ENCODE measurements at places on chromosomes 13 and 19. TPM values are rescaled to one million over a fixed set of nuclear protein-coding genes. Genes with fewer than 3 reads are reported as not detected.

DNA sequence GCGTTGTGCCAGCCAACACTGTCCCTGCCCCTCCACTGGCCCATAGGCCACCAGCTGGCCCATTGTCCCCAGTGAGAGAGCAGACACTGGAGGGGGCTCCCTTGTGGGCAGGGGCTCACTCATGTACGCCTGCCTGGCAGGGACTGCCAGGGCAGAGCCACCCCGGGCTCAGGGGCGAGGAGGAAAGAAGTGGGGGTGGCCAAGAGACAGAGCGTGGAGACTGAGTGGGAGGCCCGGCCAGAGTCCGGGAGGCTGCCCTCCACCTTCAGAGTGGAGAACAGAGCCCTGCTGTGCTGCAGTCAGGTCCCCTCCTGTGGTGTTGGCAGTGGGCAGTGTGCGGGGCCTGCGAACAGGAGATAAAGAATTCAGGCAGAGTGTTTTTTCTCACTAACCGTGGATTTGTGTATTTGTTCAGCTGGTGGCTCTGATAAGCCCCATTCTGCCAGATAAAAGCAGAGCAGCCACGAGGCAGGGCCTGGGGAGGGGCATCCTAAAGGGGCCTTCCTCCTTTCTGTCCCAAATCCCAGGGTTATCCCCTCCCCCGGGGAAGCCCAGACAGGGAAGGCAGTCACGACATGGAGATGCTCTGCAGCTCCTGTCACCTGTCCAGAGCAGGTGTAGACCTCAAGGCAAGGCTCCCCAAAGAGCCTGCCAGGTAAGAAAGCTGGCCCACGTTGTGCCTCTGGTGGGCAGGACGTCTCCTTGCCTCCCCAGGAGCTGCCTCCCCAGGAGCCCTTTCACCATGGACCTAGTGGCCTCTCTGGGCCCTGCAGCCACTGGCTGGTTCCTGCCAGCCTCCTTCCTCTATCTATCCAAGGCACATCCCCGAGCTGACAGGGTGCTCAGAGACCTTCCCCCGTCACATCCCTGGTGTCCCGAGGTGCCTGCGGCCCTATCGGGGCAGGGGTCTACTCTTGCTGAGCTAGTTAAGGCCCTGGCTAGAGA is 33.0 kb downstream of the LYL1 start:
- no peaks in the 10 kb centered on the region for H3K27me3 ChIP-seq
- peaks cover 10% of the 10 kb centered on the region for H3K4me1 ChIP-seq
- no peak overlapping the region for H3K4me3 ChIP-seq
- no peak for DNase-seq

DNA sequence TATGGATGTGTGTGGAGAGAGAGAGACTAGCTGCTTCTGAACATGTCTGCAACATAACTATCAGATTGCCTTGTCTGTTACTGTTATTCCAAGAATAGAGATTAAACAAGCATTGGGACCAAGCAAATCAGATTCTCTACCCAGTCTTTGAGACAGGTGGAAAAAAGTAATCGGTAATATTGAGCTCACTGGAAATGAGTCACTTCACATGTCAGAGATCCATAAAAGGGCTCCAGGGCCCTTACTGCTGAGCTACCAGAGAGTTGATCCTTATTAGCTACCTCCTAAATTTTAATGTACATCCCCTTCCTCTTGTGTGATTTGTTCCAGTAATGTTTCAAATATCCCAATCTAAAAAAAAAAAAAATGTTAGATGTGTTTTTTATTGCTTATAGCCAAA is 2118.0 kb downstream of the PCDH9 start:
- no peaks in the 10 kb centered on the region for H3K4me1 ChIP-seq
- no peak overlapping the region for H3K4me3 ChIP-seq
- peak; percentile 8 for DNase-seq
- H3K36me3 ChIP-seq, result no peaks in the 10 kb centered on the region

- no peak overlapping the region for H3K27ac ChIP-seq
- no peaks in the 10 kb centered on the region for H3K27me3 ChIP-seq
- no peak for DNase-seq
- H3K4me1 ChIP-seq, result no peaks in the 10 kb centered on the region
- H3K4me3 ChIP-seq, result no peak overlapping the region
Observed at GRCh38 chr13:44171156-44171555, 202.5 kb upstream of the SERP2 start.

- no peaks in the 10 kb centered on the region for H3K4me1 ChIP-seq
- H3K27ac ChIP-seq, result no peak overlapping the region
- DNase-seq, result no peak
- H3K36me3 ChIP-seq, result no peaks in the 10 kb centered on the region
- no peaks in the 10 kb centered on the region for H3K27me3 ChIP-seq
Observed at GRCh38 chr13:101673360-101674105, 221.1 kb downstream of the ITGBL1 start.

GRCh38 chr13:73932091-73932490 is 202.1 kb downstream of the KLF12 start:
- no peak for DNase-seq
- no peak overlapping the region for H3K4me3 ChIP-seq
- no peak overlapping the region for H3K27ac ChIP-seq

- peak within 1 kb of the TSS; percentile 57 for H3K4me3 ChIP-seq
- no peaks in the 10 kb centered on the region for H3K36me3 ChIP-seq
- H3K27ac ChIP-seq, result peak within 1 kb of the TSS; percentile 88
- H3K27me3 ChIP-seq, result no peaks in the 10 kb centered on the region
Observed at GRCh38 chr19:1811942-1812425, at the start of gene ATP8B3. ATP8B3 (minus strand) TSS chr19:1812276; CDS start chr19:1811736, 540 bp downstream.

DNA sequence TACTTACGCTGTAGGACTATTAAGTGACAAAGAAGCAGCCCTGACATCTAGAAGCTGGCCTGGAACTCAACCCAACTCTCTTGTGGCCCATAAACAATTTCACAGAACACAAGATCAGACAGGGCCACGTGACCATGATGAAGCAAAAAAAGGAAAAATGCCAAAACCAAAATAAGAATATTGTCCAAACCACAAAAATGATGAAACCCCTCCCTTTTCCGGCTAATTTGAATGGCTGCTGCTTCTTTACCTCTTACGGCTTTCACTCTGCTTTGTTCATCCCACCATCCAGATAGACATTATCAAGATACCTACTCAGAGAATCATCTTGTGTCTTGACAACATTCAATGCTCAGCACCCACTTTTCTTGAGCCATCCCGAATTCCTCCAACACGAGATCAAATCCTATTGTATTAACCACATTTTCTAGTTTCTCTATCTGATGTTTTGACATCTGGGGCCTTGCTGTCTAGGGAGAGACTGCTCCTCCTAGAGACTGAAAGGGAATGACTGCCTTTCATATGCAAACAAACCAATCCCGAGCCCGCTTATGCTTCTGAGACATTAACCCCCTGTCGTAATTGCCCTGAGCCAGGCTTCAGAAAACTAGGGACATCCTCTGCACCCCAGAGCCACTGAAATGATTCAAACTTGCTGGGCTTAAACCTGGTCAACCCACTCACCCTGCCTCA is 186.3 kb downstream of the TDRD3 start:
- no peak overlapping the region for H3K4me3 ChIP-seq
- no peak for DNase-seq
- H3K27me3 ChIP-seq, result no peaks in the 10 kb centered on the region

Gene FGF22
- 0.72 TPM for total RNA-seq

Gene MYADM
- total RNA-seq, result 469 TPM

Gene HCST
- 2.9 TPM for total RNA-seq

Gene KRTDAP
- total RNA-seq, result not detected

Gene METTL21C
- not detected for total RNA-seq

Gene LCP1
- 1.5 TPM for total RNA-seq

Gene RASL11A
- 136 TPM for total RNA-seq

All from Panc1 (cell line).